Ovary (tissue), 10 donors: ENCODE measurements at places on chromosomes 6 and 20. TPM values are rescaled to one million over a fixed set of nuclear protein-coding genes. Genes with fewer than 3 reads are reported as not detected.
A peak's percentile ranks its signal among the peaks of the same experiment; 100 is the strongest.

GRCh38 chr6:53598265-53598907, 53.5 kb upstream of the GCLC start:
- no peak for DNase-seq

GRCh38 chr20:9789131-9789530, 49.7 kb downstream of the PAK5 start:
- DNase-seq, result no peak

GRCh38 chr20:63833776-63834490, 2.9 kb upstream of the ZBTB46 start:
- peak; percentile 49 for DNase-seq

GRCh38 chr6:34239893-34240292, 3.2 kb downstream of the HMGA1 start:
- DNase-seq, result no peak

DNA sequence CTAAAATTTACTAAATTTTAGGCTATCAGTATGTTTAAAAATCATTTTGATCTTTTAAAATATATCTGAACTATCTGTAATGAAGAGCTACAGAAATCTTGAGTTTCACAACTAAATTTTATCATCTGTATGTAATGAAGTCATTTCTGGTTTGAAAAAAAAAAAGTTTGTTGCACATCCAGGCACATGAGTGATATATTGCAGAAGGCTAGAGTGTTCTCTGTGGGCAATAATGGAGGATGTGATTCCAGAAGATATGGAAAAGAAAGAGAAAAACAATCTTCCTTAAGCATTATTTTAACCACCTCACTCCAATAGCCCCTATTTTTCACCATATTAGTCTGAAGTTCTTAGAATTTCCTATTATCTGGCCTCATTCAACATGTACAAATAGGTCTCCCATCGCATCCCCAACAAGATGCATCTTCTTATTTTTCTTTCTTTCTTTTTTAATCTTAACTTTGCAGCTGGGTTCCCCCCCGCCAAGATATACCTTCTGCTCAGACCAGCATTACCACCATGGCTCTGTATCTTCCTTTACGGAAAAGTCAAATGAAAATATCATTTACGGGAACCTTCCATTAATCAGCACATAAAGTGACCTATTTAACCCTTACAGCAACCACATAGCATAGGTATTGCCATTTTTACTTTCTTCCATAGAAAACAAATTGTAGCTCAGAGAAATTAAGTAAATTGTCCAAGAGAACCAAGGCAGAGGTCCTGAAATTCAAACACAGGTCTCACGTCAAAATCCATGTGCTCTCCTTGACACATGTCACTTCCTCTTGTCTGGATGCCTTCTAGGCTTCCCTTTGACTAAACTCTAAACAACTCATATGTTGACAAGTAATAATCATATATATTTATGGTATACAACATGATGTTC, 116.9 kb downstream of the KIF13A start:
- DNase-seq, result no peak

GRCh38 chr6:124798942-124799496, 163.2 kb upstream of the RNF217 start:
- DNase-seq, result no peak

CFB gene
- total RNA-seq, result 23.8 TPM
